NK-92 treated with Interleukin-12 subunit alpha and Interleukin-12 subunit beta, amount 100 ng/mL, for 24 hours (cell line): ENCODE measurements at places on chromosomes 4 and X.

GRCh38 chr4:105059337-105059736 is 87.3 kb upstream of the TET2 start:
- no peak for DNase-seq

DNA sequence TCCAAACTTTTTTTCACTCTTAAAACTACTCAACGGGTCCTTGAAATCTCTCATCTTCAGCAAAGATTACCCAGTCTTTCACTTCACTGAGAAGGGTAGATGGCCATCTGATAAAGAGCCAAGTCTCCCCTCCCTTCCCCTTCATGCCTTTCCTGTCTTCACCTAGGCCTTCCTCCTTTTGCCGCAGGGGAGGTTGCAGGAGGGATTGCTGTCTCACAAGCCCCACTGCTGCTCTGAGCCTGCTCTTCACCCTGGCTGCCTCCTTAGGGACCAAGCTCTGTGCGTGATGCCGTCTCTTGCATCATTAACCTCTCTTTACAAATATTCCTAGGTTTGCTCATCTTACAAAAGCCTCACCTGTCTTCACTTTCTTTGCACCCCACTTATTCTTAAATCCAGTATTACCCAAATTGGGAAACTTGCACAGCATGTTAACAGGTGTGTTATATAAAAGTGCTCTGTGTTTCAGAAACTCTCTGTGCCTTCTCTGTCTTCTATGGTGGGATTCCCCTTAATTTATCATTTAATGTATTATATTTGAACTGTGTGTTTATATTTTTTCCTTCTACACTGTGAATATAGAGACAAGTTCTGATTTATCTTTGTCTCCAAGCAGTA is 3.8 kb downstream of the ZFX start:
- DNase-seq = no peak

- no peak for DNase-seq
Observed at GRCh38 chr4:168637872-168638756, 141.3 kb downstream of the PALLD start.

GRCh38 chrX:134377537-134377936 is 82.4 kb upstream of the HPRT1 start:
- no peak for DNase-seq
